ENCODE measurements at places on chromosomes 5 and 9.

DNA sequence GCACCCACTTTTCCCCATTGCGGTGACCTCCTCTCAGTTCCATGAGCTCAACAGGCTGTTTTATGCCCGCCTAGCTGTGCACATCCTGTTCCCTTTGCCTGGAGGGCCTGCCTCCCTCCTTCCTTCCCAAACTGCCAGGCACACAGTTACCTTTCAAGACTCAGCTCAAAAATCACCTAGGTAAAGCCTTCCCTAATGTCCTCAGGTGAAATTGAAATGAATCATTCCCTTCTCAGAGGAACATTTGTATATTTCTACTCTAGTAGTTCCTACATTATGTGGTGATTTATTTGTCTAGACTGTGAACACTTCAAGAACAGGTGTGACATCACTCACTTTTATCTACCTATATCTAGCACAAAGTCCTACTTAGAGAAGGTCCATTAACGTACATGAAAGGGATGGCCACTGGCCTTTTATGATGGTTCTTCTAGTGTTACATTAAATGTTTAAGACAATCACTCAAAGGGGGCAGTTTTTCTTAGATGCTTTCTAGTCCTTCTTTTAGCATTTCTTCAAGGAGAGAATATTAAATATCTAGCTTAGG is 103.5 kb upstream of the EQTN start:
- DNase-seq: no peak

GRCh38 chr9:107734256-107735013 is 244.9 kb upstream of the KLF4 start:
- peak; percentile 98 for DNase-seq

DNA sequence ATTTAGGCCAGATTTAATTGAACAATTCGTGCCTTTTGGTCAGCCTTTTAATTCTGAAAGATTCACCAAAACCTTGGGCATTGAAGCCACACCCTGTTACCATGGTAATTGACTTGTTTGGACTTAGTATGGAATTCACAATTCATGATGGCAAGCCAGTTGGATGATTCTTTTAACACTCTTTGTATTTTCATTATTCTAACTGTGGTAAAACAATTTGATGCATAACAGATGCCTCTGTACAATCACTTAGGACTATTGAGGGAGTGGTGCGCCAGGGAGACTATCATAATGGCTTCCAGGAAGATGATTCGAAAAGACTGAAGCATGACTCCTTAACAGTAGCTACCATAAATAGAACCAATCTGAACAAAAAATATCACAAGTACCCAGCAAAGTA is 381.1 kb upstream of the ADAMTS16 start:
- DNase-seq: no peak

DNA sequence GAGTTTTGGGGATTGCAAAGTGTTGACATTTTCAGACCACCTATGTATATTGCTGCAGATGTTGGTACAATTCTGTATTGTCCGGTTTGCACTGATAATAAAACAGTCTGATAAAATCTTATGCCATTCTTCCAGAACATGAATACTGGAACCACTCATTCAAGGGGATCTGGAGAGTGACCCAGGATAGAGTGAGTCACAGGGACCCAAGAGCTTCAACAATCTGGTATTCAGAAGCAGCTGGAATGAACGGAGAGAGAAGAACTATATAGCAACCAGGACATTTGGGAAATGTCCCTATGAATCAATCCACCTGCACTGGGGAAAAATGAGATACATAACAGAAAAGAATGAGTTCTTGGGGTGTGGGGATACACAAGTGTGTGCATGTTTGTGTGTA is 73.3 kb downstream of the SH3TC2 start:
- DNase-seq: no peak

GRCh38 chr5:143225511-143225910 is 178.0 kb downstream of the NR3C1 start:
- DNase-seq: no peak

GRCh38 chr5:126263591-126264184 is 159.5 kb upstream of the GRAMD2B start:
- no peak for DNase-seq

DNA sequence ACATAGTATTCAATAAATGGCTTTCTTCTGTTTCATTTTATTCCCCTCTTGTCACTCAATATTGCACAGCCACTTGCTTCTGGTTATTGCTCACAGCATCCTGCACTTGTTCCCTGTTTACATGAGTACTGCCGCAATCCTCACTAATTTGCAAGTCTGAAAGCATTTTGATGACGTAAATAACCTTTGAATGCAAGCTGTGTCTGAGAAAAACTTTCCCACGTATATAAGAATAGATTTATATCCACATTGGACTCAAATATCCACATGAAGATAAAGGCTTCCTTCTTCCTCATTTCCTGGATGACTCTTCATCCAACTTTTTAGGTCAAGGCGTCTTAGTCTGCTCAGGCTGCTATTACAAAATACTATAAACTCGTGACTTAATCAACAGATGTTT is 88.2 kb upstream of the DAP start:
- DNase-seq: peak; percentile 6

DNA sequence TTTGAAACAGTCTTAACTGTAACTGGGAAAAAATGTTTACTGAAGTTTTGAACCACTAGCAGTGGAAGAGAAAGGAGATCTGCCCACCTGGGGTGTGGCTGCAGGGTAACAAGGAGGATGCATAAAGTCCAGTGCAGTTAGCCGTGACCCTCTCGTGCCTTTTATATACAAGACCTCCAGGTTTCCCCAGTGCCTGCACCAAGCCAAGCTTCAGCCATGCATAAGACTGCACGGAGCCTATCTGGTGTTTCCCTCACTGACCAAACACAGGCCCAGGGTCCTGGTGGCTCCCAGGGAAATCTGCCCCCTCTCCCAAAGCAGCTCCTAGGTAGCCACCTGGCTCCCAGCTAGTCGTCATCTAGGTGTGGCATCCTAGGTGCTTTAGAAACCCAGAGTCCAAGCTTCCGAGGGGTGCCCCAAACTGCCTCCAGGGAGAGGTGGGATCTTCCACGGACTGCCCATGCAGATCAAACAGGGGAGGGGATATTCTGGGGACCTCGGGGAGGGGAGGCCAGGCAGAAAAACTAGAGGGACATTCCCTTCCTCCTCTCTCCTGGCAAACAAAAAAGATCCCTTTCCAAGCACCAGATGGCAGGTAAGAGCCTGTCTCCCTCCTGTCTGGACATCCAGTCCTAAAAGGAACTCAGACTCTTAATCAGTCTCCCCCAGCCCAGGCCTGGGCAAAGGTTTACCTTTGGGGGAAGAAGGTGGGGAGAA is 2.7 kb downstream of the SHB start:
- DNase-seq: no peak

- DNase-seq: no peak
Observed at GRCh38 chr5:177440211-177440989, 6.2 kb upstream of the PRR7 start.

DNA sequence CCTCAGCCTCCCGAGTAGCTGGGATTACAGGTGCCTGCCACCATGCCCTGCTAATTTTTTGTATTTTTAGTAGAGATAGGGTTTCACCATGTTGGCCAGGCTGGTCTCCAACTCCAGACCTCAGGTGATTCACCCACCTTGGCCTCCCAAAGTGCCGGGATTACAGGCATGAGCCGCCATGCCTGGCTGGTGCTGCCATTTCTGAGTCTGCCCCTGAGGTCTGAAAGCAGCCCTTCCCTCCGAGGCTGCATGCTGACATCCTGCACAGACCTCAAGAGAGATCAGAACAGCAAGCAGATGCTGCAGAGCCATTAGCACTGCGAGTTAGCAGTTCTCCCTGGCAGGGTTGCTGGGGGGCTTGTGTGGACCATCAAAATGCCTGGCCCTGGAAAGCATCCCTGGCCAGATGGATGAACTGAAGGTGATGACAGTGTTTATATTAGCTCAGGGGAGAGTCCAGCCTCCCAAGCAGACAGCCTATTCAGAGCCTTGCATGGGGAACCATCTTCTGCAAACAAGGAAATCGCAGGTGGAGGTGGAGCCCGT is 176.5 kb upstream of the PANK3 start:
- no peak for DNase-seq

DNA sequence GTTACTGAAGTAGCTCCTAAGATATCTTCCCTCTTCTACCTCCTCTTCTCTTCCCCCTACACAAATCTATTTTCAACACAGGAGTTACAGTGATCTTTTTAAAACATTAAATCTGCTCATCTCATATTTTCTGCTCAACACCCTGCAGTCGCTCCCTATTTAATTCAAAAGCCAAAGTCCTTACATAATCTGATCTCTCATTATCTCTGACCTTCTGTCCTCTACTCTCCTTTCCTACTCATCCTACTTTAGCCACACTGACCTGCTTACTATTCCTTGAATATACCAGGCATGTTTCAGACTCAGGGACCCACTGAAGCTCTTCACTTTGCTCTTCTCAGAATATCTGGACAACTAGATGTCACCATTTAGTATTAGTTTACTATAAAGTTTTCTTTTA is 87.9 kb downstream of the YTHDC2 start:
- DNase-seq: no peak

GRCh38 chr5:74490814-74491213 is 149.7 kb downstream of the ENC1 start:
- no peak for DNase-seq

DNA sequence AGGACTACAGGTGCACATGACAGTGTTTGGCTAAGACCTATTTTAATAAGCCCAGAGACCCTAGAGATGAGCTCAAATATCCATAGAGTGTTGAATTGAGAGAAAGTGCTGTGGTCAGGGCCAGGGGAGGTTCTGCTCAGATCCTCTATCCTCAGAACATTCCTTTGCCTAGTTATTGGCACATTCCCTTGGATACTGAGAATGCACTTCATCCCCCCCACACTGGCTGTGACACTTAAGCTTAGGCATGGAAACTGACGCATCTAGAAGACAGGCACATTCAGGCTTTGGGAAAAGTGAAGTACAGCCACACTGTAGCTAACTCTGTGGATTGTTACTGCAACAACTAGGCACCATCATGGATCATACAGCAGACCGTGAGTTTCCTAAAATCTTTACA is 27.1 kb upstream of the RASGRF2 start:
- no peak for DNase-seq

- no peak for DNase-seq
Observed at GRCh38 chr5:116788851-116789403, 214.3 kb upstream of the SEMA6A start.

DNA sequence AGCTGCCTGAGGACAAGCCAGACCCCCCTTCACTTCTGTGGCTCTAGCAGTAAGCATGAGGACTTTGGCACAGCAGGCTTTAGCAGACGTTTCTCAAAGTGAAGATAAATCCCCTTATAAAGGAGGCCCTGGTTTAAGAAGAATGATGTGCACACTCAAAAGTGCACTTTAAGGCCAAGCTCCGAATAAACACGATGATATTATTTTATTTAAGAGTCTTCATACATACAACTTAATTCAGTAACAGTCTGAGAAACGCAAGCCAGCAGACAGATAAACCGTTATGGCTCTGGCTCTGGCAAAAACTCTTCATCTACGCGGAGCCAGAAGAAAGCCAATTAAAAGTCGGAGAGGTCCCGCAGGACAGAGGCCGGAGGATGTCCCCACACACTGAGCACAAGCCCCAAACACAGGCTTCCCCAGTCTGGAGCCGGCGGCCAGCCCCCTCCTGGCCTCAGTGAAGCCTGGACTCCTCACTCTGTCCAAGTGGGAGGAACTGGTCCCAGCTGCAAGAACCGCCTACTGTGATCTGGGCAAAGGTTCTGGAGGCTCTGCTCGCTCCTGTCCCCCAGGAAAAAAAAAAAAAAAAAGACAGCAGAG is 44.6 kb downstream of the ADAMTS2 start:
- peak; percentile 57 for DNase-seq

- DNase-seq: no peak
Observed at GRCh38 chr9:126756876-126757415, 47.9 kb upstream of the ZBTB43 start.

- peak; percentile 30 for DNase-seq
Observed at GRCh38 chr5:154042766-154043165, 4.0 kb downstream of the MFAP3 start.

GRCh38 chr9:120416781-120417427 is 163.1 kb downstream of the CDK5RAP2 start:
- DNase-seq: no peak

DNA sequence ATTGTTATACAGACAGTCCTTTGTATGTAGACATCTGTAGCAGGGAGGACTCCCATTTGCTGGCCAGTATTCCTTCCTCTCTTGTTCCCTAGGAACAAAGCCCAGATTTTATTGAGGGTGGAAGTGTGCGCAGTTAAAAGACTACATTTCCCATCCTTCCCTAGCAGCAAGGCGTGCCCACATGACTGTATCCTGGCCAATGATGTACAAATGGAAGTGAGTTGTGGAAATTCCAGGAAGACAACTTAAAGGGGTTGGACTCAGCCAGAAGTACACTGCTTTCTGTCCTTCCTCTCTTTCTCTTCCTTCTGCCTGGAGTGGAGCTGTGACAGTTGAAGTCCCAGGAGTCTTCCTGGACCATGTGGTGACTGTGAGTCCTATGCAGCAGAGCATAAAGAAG is 89.0 kb downstream of the HRH2 start:
- peak; percentile 5 for DNase-seq

- peak; percentile 45 for DNase-seq
Observed at GRCh38 chr5:125043781-125044391, 297.4 kb upstream of the ZNF608 start.

DNA sequence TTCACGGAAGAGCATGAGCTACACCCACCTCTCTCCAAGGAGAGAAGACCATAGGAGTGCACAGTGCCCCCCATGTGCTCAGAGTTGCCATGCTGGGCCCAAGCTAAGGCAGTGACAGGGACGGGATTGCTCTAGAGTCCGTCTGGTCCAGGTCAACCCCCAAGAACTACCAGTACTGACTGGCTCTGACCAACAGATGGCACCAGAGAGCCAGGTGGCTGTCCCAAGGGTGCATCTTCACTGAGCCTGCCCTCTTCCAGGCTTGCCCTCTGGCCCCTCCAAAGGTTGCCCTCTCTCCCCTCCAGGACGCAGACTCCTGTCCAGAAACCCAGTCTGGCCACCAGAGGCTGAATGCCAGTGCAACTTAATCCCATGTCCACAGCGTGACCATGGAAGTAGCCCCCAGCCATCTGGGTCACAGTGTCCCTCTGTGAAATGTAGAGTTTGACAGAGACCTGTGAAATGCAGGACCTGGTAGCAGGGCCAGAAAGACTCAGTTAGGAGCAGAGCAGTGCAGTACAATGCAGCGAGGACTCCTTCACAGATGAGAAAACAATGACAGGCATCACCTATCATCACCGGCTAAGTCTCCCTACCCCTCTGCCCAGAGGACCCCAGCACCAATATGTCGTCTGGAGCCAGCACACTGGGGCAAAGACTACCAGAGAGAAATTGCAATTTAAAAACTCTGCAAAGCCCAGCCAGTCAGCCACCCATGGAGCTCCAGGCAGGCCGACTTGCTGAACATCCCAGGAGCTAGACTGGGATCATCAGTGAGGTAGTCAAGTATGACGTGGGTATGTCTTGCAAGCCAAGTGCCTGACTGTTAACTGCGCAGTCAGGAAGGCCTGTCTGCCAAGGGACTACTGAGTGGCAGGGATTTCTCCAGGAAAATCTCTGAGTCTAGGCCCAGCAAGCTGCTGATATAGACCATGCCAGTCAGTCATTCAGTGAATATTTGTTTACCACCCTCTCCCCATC is 7.7 kb upstream of the SKP1 start:
- peak; percentile 70 for DNase-seq
